GM23248 (cell line): ENCODE measurements at places on chromosomes 7 and 10.
A peak's percentile ranks its signal among the peaks of the same experiment; 100 is the strongest.

DNA sequence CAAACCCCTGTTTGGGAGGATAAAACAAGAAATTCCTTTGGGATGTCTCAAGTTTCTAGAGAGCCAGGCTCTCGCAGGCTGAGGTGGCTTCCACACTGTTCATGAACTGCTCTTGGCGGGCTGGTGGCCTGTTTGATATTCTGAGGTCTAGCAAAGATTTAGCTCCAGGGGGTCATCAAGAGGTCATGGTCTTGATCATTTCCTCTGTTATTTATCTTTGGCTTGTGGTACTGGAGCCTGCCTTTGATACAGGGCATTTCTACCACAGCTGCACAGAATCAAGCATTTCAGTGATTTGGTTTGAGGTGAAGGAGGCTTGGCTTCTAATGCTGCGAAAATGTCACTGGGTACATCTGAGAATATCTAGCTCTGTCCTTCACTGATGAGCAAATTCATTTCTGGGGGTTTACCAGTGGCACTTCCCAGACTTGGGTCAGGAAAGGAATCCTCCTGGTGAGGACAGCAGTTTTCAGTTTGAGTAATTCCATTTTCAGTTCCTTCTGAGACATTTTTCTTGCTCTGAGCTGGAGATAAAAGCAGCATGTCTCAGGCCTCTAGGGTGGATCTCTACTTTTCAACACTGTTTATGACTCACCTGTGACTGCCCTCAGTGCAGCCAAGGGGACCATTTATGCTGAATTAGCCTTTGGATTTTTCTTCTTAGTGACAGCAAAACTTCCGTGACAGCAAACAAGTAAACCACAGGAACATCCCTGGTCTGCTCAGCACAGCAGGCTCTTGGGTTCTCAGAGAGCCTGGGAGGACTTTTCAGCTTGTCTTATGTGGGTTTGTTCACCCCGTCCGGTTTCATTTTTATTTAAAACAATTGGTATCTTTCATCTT lies 312.0 kb downstream of the RNLS start:
- DNase-seq: peak; percentile 85

GRCh38 chr10:64753516-64753915 lies 1232.3 kb downstream of the REEP3 start:
- DNase-seq: no peak

DNA sequence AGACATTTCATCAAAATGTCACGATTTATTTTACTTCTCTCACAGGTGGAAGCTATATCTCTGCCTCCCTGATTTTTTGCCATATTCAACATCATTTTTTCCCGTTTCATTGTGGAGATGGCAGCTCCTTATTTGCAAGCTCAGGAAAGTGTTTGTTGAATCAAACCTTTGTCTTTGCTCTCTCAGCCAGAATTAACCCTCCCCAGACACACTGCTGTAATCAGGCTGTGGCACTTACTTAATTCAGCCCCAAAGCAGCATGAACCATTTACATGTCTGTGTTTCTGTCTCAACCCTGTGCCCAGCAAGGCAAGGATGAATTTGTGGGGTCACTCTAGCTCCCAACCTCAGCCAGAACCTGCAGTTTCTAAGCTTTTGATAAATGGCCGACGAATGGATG lies 397.2 kb downstream of the TCERG1L start:
- no peak for DNase-seq

DNA sequence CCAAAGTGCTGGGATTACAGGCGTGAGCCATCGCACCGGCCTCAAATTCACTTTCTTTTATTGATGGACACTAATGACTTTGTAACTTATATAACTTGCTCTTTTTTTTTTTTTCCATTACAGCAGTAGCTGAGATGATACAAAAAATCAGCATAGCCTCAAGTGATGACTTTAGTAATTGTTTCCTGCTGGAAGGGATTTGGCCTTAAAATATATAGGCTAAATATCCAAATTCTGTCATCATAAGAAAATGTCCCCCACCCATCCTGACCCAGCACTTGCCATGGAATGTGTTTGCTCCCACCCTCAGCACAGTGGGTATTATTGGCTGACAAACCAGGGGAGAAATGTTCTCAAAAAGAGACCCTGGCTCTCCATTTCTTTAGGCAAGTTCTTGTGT lies 1264.1 kb upstream of the AUTS2 start:
- no peak for DNase-seq

GRCh38 chr7:103905997-103906396 lies 83.5 kb downstream of the RELN start:
- DNase-seq: no peak

DNA sequence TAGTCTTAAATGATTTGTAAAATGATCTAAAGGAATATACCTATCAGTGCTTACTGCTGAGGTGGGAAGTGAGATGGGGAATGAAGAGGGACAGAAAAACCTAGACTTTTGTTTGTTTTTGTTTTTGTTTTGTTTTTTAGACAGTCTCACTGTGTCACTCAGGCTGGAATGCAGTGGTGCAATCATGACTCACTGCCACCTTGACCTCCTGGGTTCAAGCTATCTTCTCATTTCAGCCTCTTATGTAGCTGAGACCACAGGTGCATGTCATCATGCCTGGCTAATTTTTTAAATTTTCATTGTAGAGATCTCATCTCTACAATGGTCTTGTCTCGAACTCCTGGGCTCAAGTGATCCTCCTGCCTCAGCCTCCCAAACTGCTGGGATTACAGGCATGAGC lies 116.4 kb upstream of the SEM1 start:
- no peak for DNase-seq

DNA sequence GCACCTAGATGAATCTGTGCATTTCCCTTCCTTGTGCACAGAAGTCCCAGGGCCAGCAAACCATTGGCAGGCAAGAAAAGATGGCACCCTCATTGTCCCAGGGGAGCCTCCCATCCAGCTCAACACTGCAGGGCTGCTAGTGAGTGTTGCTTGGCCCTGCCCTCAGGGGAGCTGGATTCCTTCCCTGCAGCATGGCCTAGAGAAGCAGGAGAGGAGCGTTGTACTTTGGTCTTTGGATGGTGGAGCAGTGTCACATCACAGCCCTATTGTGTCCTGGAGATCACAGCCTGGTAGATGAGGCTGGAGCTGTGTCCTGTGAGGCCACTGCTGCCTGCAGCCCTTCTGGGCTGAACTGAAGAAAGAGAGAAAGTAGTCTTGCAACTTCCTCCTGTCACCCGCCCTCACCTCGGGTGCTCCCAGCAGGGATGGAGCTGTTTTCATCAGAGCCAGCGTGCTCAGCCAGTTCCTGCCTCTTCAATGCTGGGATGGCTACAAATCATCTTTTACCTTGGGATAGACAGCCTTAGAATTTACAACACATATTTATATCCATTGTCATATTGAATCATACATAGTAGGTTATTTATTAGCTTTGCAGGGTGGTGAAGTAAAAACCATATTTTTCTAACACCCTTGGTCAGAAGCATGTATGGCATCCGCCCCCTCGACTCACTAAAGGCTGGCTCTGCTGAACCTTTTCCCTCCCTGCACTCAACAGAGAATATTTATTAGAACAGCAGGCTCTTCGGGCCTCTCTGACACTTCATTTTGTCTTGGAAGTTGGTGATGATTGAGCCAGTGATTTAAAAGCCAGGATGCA lies 43.1 kb upstream of the FAM180A start:
- DNase-seq: no peak

DNA sequence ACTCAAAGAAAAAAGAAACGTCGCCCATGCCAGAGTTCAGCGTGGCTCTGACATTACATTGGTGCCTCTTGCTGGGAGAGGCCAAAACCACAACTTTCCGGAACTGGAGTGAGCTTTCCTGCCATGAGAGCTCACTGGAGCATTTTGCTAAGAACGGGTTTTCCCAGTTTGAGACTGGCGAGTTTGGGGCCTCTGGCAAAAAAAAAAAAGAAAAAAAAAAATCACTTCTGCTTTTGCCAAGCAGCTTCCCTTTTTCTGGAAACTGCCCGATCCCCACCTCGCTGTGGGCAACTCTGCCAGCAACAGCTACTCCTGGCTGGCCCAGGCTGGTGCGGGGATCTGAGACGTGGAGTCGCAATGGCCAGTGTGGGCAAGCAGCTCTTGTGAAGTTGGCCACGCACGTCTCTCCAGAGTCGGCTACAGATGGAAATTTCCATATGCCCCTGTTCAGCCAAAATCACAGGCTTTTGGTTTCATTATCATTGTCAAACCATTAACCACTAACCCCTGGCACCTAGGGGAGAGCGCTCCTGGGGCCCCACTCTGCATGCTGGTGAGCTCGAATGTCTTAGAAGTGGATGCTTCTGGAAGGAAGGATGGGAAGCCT lies 25.7 kb downstream of the PRKAG2 start:
- peak; percentile 56 for DNase-seq

DNA sequence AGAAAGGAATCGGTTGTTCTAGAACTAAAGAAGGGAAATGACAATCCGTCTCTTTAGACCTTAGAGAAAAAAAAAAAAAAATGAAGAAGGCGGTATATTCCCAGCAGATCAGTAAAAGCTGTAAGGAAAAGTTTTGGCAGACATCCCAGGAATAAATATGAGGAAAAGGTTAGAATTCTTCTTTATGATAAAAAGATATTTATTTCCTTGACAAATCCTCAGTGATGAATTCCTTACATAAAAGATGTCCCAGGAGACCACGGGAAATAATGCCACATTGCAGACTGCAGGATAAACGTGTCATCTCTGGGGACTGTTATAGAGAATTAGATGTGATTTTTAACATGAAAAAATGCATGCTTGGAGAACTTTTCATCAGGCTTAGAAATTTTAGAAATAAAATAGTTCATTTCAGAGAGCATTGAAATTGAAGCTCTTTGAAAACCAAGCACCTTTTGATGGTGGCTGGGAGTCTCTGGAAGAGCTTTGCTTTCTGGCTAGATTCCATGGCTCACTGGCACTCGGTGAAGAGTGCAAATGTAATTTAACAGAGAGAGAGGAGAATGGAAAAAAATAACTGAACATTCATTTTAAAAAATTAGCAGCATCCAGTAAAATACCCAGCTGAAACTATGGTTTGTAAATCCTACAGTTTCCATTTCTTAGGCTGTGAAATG lies 98.2 kb downstream of the PRPF18 start:
- peak; percentile 33 for DNase-seq

- no peak for DNase-seq
Observed at GRCh38 chr10:84195044-84195830, 900 bp downstream of the CDHR1 start.

DNA sequence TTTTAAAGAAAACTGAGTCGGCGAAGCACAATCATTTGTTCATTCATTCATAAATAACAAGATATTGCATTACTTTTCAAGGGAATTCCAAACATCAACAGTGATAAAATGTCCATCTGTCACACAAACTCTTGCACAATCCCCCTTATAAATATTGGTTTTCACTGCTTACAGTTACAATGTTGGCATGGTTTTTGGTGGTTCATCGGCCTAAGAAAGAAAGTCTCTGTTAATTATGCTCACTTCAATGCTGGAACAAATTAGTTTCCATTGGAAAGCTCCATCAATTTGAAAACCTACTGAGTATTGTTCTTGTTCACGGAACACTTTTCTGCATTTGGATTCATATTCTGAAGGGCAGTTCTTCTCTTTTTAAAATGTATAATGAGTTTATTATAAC lies 188.5 kb downstream of the JAZF1 start:
- DNase-seq: no peak

DNA sequence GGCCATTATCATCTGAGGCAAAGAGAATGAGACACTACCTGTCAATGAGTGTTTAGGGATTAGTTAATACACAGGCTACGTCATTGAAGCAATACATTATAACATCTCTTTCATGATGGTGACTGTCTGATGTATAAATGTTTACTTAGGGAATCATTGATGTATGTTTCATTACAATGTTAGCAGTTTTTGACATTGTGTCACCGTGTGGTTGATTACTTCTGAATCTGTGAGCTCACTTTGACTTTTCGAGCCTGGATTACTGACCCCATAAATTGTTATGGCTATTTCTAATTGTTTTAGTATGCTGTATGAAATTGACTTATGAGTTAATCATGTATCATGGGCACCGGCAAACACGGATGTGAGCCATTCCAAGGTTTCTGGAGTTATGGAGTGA lies 494.0 kb downstream of the MAGI2 start:
- DNase-seq: peak; percentile 25

- peak; percentile 51 for DNase-seq
Observed at GRCh38 chr10:58791137-58791536, 278.5 kb downstream of the BICC1 start.

DNA sequence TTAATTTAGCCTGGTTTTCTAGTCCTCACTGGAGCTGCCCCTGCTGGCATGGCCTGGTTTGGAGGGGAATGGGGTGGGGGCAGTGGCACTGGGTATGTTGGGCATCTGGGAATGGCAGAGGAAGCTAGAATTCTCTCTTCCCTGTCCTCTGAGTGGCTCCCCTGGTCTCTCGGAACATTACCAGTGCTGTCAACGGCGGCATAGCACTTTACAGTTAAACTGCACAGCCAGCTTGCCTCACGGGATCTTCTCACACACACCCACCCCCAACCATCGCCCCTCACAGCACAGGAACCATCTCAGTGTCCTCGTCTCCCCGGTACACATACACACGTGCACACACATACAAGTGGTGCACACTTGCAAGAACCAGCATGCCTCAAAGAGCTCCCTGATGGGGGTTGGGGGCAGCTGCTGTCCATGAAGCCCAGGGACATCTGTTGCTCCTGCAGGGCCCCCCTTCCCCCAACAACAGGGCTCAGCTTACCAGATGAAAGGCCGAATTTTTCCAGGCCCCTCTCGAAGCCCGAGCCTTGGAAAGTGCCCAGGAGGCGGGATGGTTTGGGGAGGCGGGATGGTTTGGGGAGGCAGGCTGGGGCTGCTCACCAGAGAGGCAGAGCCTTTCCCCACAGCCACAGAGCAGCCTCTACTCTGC lies 41.0 kb downstream of the TSPAN15 start:
- no peak for DNase-seq

- DNase-seq: no peak
Observed at GRCh38 chr10:110679486-110680272, 35.5 kb downstream of the RBM20 start.
